ENCODE measurements at places on chromosomes 7 and 10. TPM values are rescaled to one million over a fixed set of nuclear protein-coding genes. Genes with fewer than 3 reads are reported as not detected.

STEAP4 gene
- 13.1 TPM for polyA plus RNA-seq

EXOSC1 gene
- polyA plus RNA-seq = 31.0 TPM

STRIP2 gene
- polyA plus RNA-seq = 10.6 TPM

GRCh38 chr10:133012573-133013359 lies 70.4 kb upstream of the CFAP46 start:
- no peak overlapping the region for H3K4me3 ChIP-seq
- H3K27ac ChIP-seq = no peak overlapping the region
- H3K27me3 ChIP-seq = peaks cover 16% of the 10 kb centered on the region
- no peaks in the 10 kb centered on the region for H3K36me3 ChIP-seq
- H3K4me1 ChIP-seq = peaks cover 11% of the 10 kb centered on the region

DNA sequence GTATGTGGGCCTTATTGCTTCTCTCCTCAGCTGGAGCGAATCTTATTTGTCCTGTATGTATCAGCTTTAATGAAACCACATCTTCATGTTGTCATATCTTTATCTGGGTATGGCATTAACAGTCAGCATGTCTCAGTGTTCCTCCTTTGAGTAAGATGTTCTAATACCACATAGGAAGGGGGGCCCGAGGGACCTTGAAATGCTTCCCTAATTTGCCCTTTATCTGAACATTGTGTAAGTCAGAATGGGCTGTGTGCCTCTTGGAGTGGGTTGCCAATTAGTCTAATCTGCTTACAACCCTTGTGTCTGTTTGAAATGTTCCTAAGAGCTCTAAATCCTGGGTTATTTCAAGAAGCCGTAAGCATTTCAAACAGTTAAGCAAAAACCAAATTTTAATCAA lies 623.8 kb downstream of the SUGCT start:
- DNase-seq = no peak
- H3K4me1 ChIP-seq = peaks cover 2% of the 10 kb centered on the region
- H3K27me3 ChIP-seq = no peaks in the 10 kb centered on the region
- H3K4me3 ChIP-seq = no peak overlapping the region

Measured in heart right ventricle (tissue), 16 donors.